NCI-H146 (cell line): ENCODE measurements at places on chromosomes 4 and X.

GRCh38 chr4:73764513-73764912, 24.1 kb downstream of the CXCL8 start:
- no peak for DNase-seq

GRCh38 chr4:108512615-108513505, 107.5 kb upstream of the RPL34 start:
- peak; percentile 40 for DNase-seq

DNA sequence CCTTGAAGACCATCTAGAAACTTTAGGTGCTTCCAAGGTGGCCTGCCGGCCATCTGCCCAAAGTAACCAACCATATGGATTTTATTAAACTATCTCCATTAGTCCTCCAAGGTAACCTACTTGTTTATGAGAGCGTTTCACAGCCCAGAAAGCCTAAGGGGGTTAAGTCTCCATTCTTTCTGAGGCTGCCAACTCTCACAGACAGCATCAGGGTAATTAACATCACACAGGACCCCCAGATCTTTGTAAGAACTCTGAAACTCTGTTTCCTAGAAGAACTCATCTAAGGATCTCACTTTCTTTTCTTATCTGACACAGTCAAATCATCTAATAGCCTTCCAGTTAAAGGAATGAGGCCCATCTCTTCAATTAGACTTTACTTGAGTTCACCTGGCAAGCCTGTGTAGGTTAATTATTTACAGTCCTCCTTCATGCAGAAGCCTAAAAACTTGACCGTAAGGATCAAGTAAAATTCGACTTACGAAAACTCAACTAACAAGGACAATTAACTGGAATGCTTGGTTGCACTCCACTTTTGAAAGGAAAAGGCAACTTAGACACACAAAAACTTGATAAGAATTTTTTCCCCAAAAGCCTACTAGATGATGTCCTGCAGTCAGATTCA, 252.5 kb downstream of the GRIA3 start:
- DNase-seq: no peak

GRCh38 chrX:72349190-72349589, 43.5 kb upstream of the CITED1 start:
- no peak for DNase-seq

GRCh38 chr4:2929469-2929868, 33.7 kb downstream of the NOP14 start:
- no peak for DNase-seq

DNA sequence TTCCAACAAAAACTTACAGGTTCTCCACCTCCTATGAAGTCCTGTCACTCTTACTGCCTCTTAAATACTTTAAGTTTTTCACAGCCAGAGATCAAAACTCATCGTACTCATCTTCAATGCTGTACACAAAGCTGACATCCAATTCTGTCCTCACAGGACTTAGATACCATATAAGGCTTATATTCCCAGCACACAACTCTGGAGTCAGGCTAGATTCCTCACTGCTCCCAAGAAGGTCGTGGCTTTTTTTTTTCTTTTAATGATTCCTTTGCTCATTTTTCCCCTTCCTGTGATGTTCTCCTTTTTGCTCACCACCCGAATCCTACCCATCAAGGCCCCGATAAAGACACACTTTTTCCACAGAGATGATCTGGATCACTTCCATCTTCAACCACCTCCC, 914 bp downstream of the TRAPPC2 start:
- DNase-seq: no peak

DNA sequence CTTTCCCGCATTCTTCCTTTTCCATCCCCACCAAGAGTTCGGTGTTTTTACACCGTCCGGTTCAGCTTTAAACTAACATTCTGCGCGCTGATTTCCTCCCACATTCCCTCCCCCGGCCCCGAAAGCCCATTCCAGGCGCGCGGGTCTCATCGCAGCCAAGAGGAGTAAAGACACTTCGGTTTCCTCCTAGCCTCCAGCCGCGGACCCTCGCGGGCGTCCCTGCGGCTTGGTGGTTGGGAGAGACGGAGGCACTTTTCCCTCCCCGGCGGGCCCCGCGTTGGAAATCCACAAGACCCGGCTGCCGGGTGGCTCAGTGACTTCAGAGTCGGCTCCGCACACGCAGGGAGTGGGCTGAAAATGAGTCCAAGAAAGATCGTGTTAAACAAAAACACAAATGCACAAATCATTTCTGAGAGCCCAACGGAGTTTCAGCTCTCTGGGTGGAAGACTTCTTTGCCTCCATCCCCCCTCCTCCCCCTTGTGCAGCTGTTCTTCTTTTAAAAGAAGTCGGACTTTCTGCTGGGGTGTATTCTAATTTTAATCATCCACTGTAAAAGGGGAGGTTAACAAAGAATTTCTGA, 2.0 kb upstream of the ARX start:
- peak; percentile 47 for DNase-seq

GRCh38 chr4:102675141-102675540, 85.6 kb downstream of the MANBA start:
- no peak for DNase-seq

- DNase-seq: no peak
Observed at GRCh38 chr4:7989654-7990053, 50.0 kb upstream of the AFAP1 start.

GRCh38 chr4:16056681-16057385, 27.0 kb downstream of the PROM1 start:
- peak; percentile 64 for DNase-seq

GRCh38 chr4:102281171-102281839, 64.0 kb downstream of the SLC39A8 start:
- DNase-seq: no peak

DNA sequence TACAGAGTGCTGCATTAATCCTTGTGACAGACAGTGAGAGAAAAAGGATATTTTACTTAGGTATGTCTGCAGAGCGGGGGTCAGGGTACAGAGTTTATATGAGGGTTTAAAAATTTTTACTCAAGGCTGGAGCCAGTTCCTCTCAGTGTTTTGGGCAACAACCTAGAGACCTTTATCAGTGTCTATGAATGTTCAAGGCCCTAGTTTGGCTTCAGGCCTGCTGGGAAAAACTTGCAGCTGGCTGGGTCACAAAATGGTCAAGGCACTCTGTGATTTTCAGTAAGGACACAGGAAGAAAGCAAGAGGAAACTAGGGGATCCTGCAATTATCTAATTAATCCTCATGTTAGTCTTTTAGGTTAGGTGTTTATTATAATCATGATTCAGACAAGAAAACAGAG, 10.8 kb upstream of the C4orf54 start:
- DNase-seq: no peak

DNA sequence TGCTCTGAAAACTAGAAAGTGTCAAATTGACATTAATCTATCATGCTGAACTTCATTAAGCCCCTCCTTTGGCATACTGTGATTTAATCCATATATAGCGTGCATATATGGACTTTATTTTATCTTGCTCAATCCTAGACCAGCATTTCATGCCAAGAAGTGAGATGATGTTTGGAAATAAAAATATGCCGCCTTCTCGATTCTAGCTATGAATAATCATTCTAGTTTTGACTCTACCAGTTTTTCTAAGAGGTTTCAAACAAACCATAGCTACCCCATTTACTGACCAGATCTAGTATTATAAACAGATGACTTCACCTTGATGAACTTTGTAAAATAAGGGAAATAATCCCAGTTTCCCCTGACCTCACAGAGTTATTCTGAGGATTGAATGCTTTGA, 95.0 kb downstream of the ARX start:
- no peak for DNase-seq

GRCh38 chr4:83644677-83645659, 109.1 kb downstream of the GPAT3 start:
- DNase-seq: peak; percentile 3

- no peak for DNase-seq
Observed at GRCh38 chr4:177182166-177182565, 127.5 kb upstream of the NEIL3 start.

GRCh38 chr4:152372444-152372843, 163.4 kb downstream of the FBXW7 start:
- DNase-seq: no peak
